ENCODE measurements at places on chromosomes 5 and 9.

DNA sequence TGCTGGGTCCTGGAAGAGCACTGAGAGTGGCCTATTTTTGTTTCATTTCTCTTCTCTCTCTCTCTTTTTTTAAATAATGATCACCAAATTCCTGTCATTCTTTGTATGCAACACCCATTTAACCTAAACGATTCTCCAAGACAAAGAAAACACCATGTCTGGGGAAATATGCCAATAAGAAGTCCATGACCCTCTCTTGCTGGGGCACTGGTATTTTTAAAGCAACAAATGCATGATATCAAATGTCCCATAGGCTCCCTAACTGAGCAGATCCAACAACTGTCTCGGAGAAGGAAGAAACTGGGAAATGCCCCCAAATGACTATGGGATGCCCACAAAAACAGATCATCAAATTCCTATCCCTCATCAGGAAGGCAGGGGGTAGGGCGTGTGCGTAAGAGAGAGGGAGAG is 567.4 kb downstream of the CCDC171 start:
- no peak for DNase-seq

DNA sequence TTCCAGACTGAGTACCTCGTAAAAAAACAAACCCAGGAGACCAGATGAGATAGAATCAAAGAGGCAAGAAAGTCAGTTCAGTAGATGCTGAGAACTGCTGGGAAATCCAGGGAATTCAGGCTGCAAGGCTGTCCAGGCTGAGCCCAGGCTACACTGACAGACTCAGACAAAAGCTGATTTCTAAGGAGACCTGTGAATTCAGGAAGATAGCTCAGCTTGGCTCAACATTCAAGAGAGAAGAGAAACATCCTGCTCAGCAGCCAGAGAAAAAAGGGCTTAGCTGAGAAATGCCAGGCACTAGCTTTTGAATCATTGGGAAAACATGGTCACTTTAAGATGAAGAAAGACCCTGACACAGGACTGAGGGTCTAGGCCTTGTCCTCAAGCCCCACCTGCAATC is 118.2 kb upstream of the SLC44A1 start:
- no peak for DNase-seq

GRCh38 chr5:123350742-123351141 is 72.5 kb downstream of the CEP120 start:
- DNase-seq = peak; percentile 4

- DNase-seq = no peak
Measured at GRCh38 chr9:114884787-114885452, 45.5 kb downstream of the TNFSF8 start.

DNA sequence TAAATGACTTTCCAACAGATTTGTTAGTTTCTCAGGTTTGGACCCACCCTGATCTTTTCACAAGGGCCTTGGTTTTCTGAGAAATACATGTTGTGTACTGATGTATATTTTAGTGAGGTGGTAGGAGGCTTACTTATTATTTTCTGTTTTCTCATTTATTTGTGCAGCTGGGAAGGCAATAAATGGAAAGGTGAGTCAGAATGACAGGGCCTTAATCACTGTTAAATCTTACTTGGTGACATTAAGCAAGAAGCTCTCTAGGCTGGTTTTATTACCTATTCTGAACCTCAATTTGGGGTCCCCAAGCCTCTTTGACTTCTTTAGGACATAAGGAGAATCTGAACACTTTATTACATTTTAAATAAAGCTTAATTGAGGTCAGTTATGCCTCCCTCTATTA is 214.0 kb upstream of the DAB2 start:
- DNase-seq = no peak

- peak; percentile 22 for DNase-seq
Measured at GRCh38 chr9:83304686-83305085, 233.5 kb downstream of the FRMD3 start.

DNA sequence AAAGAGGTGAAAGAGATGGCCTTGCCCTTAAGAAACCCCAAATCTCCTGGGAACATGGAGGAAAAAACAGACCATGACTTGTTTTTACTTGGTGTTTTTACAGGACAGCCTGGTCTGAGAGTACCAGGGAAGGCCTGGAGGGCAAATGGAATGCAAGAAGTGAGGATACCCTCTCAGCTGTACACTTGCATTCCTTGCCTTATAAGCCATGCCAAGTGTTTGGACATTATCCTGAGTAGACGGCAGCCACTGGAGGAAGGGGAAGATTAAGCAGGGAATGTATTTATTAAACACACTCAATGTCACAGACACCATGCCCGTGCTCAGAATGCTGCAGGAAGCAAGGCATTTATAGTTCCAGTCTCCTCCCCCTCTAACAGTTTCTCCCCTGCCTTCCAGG is 581.4 kb downstream of the CDK5RAP2 start:
- no peak for DNase-seq

DNA sequence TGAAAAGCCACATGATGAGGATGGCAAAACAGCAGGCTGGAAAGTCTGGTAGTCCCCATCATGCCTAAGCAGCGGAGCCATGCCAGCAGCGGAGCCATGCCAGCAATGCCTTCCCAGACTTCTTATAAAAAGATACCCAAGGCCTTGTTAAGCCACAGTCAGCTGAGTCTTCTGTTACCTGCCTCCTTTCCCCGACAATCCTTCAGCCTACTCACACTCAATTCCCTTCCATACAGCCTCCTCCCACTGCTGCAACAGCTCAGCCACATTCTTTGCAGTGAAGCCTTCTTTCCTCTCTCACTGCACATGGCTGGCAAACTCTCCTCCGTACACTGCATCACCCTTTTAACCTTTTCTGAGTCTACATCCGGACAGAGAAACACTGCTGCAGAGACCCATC is 114.9 kb downstream of the AUH start:
- DNase-seq = no peak

- DNase-seq = no peak
Measured at GRCh38 chr5:179290681-179291540, 54.4 kb downstream of the ADAMTS2 start.

DNA sequence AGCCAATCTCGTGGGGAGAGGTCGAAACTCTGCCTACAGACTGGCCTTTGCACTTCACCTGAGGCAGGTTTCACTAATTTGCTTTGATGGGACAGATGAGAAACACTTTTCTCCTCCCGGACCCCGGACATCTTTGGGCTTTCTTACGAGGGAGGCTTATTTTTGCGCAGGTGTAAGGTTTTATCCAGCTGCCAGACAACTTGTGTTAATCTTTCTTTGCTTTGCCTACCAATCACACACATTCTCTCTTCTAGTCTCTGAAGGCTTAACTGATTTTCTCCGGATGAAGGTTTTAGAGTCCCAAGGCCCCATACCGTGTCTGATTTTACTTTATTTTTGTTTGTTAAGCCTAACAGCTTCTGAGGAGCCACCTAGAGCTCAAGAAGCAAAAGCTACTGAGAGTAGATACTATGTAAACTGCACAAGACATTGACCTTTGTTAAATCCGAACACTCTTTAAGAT is 436 bp upstream of the EMB start:
- DNase-seq = no peak

GRCh38 chr5:124007675-124008398 is 495.9 kb downstream of the CSNK1G3 start:
- peak; percentile 33 for DNase-seq

DNA sequence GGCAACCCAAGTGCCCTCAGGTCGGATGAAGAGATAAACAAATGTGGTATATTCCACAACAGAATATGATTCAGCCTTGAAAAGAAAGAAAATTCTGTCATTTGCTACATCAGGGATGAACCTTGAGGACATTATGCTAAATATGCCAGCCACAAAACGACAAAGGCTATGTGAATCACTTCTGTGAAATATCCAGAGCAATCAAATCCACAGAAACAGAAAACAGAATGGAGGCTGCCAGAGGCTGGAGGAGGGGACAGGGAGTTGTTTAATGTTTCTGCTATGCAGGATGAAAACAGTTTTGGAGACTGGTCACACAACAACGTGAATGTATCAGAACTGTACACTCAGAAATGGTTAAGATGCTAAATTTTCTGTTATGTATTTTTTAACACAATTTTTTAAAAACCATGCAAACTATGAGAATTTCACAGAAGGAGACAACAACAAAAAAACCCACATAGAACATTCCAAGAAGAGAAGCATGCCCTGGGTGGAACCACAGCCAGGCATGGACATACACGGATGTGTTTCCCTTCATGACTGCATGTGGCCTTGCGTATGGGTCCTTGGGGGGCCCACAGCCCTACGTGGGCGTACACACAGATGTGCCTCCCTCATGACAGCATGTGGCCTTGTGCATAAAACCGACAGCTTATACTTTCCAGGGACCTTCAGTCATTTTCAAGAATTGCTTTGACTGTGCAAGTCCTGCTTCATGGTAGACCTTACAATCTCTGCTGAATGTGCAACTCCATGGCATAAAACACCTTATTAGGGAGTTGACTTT is 146.7 kb downstream of the ROR2 start:
- DNase-seq = no peak

DNA sequence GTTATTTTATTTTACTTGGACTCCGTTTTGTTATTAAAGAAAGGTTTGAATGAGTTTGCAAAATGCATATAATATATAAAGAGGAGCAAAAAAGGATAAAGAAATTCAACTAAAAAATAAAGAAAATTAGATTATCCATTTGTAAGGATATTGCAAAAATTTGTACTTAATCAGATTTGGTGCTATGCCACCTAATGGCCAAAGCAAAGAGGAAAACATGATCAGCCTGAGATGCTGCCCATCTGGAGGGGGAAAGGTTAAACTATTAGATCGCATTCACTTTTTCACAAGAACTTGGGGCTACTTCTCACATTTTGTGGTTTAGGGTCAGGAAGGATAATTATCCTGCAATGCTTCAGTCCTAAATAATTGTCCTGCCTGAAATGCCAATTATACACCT is 350.6 kb downstream of the MLLT3 start:
- DNase-seq = no peak

GRCh38 chr5:35470866-35471265 is 146.8 kb upstream of the SPEF2 start:
- no peak for DNase-seq

DNA sequence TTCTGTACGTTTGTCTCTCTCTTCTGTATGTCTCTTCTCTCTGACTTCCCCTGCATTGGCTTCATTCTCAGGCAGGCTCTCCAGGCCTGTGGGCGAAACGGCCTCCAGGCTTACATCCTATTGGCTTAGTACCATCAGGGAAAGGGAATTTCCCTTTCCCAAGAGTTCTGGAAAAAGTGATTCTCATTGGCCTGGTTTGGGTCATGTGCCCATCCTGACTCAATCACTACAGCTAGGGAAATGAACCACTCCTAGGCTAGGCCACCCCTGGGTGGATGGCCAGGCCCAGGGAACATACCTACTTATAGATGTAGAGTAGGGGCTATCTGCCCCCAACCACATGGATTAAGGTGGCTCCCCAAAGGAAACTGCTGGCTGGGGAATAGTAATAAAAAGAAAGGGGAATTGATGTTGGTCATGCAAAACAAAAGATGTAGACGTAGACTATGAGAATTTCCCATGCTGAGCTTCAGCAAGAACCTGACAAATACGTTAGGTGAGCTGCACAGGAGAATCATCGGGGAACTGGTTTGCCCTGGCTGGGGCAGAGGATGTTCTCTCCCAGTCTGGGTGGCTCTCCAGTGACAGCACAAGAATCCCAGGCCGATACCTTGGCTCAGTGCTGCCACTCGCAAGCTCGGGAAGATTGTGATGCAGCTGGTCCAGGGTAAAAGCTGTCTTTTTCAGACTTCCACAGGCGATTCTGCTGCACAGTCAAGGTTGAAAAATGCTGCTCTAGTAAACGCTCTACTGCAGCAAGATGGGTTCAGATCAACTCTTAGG is 3.7 kb upstream of the EGR1 start:
- DNase-seq = no peak

GRCh38 chr5:76804266-76804665 is 14.6 kb upstream of the F2RL1 start:
- DNase-seq = no peak

DNA sequence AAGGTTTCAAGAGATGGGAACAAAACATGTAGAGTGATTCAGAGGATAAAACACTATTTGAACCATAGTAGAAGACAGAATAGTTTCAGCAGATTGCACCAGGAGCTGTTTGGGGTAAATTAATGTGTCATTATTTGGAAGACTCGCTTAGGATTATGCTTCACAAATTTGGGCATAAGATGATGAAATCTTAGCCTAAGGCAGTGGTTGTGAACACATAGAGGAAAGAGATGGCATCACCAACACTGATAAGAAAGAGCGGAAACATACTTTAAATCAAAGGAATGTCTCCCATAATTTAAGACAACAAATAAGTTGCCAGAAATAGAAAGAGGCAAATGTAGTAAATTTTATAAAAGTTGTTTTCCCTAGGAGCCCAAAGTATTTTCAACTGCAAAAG is 66.1 kb upstream of the TBCA start:
- no peak for DNase-seq

GRCh38 chr9:83119873-83120272 is 56.9 kb upstream of the RASEF start:
- DNase-seq = no peak
